ENCODE measurements at places on chromosomes 7 and 10. TPM values are rescaled to one million over a fixed set of nuclear protein-coding genes. Genes with fewer than 3 reads are reported as not detected.

Gene ZNF488
- 1.2 TPM for total RNA-seq

Gene TSPAN12
- total RNA-seq: 1.8 TPM

Gene ZNF680
- 2.9 TPM for total RNA-seq

Gene SLC26A3
- not detected for total RNA-seq
